ENCODE measurements at places on chromosomes 7 and 10. TPM values are rescaled to one million over a fixed set of nuclear protein-coding genes. Genes with fewer than 3 reads are reported as not detected.

- DNase-seq: peak; percentile 86
Observed at GRCh38 chr10:80453842-80454512, at the start of gene TSPAN14. Gene TSPAN14, plus strand, starts transcription at chr10:80454310. Its CDS starts 34,924 bp downstream, at chr10:80489234.

DNA sequence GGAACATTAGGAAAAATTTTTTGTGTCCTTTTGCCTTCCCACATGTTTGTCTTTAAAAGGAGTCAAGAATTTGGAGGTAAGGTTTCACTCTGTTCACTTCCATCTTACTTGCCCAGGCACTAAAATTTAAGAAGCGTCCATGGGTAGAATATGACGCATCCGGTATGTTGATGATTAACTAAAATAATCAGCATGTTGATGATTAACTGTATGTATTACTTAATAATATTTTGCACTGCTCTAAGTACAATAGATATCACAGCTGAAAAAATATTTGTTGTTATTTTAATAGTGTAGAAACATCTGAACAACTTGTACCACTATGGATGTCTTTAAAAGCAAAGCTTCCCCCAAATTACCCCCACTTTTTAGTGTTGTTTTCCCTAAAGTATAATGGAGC is 11.5 kb downstream of the ANKRD22 start:
- no peak for DNase-seq

DNA sequence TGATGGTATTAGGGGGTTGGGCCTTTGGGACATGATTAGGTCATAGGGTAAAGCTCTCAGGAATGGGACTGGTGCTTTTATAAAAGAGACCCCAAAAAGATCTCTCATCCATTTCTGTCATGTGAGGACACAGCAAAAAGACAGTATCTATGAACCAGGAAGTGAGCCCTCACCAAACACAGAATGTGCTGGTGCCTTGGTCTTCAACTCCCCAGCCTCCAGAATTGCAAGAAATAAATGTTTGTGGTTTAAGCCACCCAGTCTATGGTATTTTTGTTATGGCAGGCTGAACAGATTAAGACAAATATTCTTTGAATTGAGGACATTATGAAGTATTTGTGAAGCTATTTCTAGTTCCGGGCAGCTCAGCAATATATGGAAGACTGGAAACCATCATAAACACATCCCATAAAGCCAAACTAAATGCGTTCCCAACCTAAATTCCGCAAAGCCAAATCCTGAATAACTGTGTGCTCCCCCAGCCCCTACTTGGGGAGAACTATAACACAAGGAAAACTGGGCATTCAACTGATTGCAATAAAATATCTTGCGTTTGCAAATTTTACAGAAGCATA is 153.7 kb downstream of the GALNT17 start:
- no peak for DNase-seq

DNA sequence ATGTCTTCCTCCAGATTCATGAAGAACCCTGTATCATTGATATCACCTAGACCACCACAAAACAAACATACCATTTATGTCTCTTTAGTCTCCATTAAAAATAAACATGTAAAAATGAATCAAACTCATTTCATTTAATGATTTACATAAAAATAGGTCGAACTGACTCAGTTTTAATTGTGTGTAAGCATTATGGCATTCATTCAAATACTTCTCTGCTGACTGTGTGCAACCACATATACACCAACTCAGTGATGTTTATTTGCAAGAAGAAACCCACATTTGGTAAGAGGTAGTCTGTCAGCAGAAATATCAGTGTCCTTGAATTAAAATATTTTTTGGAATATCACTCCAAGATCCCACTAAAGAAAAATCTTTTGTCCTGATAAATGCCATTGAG is 30.5 kb downstream of the ABCB1 start:
- DNase-seq: no peak

DNA sequence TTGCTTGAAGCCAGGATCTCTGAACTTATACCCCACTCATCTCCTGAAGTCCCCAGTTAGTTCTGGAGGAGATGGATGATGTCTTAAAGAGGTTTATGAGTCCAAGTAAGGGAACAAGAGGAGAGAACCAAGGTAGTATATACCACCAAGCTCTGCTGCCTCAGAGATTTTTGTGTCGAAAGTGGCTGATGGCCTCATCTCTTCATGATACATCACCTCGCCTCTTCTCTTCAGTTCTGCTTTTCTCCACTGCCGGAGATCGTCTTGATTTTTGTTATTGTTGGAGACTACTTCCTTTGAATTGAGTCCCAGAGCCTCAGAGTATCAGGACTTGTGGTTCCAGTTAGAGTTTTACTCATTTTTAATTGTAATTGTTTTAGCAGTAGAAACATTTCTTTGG is 1.9 kb downstream of the VTI1A start:
- no peak for DNase-seq

DNA sequence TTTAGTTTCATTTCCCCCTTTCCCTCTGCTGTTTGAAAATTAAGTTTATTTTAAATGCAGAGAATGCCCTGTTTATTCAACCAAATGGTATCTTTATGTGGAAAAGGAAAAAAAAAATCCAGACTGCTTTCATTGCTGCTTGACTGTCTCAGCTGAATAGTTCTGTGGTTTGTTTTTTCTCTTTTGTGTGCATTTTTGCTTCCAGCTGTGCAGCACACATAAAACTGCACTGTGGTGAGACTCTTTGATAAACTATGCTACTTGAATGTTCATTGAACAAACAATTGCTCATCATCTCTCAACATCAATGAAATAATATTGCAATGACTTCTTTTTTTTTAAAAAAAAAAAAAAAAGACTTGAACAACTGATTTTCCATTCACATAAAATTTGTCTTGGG is 78.6 kb upstream of the GLI3 start:
- DNase-seq: no peak

DNA sequence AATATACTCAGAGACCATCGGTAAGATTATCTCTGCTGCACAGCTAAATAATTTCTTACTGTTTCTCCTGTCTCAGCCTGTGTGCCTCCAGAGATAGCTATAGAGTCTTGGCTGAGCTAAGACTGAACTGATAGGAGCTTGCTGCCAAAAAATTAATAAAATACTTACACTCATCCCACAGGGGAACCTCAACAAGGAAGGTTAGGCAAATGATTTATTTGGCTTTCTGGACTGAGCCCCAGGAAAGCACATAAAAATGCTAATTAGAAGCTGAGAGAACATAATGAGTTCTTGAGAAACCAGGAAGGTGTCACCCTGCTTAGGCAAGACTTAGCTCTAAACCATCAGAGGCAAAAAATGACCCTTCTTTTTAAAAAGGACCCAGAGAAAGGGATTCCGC is 534.5 kb downstream of the TNS3 start:
- DNase-seq: no peak

- no peak for DNase-seq
Observed at GRCh38 chr10:1142596-1142995, 86.4 kb downstream of the WDR37 start.

DNA sequence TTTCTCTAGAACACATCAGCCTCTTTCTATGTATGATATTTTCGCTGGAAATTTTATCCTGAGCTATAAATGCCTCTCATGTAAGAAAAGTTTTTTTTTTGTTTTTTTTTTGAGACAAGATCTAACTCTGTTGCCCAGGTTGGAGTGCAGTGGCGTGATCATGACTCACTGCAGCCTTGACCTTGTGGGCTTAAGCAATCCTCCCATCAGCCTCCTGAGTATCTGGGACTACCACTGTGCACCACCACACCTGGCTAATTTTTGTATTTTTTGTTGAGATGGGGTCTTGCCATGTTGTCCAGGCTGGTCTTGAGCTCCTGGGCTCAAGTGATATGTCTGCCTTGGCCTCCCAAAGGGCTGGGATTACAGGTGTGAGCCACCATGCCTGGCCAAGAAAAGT is 80.4 kb downstream of the ADK start:
- no peak for DNase-seq

GRCh38 chr7:132752431-132752830 is 176.2 kb upstream of the PLXNA4 start:
- no peak for DNase-seq

GRCh38 chr7:11709196-11709595 is 122.8 kb downstream of the THSD7A start:
- no peak for DNase-seq

DNA sequence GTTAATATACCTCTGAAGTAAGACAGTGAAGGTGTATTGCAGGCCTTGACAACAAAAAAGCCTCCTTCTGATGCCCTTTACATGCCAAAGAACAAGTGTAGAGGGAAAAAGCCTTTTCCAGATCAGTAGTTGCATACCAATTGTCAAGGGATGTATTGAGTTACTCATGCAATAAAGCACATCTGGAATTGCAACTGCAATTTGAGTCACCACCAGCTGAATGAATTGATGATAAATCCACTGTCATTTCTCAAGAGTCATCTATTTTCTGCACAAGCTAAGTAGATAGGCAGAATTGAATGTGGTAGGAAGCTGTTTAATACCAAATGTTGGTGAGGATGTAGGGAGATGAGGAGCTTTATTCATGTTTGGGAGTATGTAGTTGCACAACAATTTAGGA is 325.9 kb upstream of the SMIM30 start:
- no peak for DNase-seq

DNA sequence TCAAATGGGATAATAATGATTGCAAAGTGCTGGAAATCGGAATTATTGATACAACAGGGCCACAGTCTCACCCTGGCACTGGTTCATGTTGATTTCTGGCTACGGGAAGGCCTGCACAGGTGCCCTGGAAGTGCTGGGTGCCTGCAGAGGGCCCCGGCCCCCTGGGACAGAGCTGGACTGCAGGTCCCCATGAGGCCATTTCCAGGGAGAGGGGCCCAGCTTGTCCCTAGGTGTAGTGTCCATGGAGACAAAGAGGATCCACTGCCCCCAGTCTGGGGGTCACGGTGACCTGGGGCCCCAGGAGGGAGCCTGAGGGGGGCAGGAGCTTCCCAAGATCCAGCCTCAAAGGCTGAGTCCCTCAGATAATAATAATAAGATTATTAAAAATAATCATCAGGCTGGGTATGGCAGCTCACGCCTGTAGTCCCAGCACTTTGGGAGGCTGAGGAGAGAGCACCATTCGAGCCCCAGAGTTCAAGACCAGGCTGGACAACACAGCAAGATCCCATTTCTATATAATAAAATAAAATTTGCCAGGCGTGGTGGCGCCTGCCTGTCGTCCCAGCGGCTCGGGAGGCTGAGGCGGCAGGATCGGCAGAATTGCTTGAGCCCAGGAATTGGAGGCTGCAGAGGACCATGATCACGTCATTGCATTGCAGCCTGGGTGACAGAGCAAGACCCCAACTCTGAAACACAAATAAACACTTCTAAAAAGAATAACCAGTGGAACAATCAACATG is 98.1 kb downstream of the MICALL2 start:
- DNase-seq: no peak

- no peak for DNase-seq
Observed at GRCh38 chr7:142585425-142585824, 163.8 kb upstream of the PRSS1 start.

- no peak for DNase-seq
Observed at GRCh38 chr7:149595541-149595940, 97.9 kb upstream of the ZNF746 start.

CYP3A4 gene
- not detected for total RNA-seq

CTBP2 gene
- total RNA-seq: 133 TPM

SKIDA1 gene
- 3.8 TPM for total RNA-seq

OPN1SW gene
- not detected for total RNA-seq

SEMA3D gene
- total RNA-seq: 9.4 TPM

CPA4 gene
- total RNA-seq: not detected

CAV1 gene
- total RNA-seq: 1,184 TPM

ANXA11 gene
- 17.3 TPM for total RNA-seq

ABCC2 gene
- 0.51 TPM for total RNA-seq

MYPN gene
- total RNA-seq: not detected

RAB19 gene
- not detected for total RNA-seq

SEC31B gene
- total RNA-seq: 0.90 TPM
